D341Med (cell line): ENCODE measurements at places on chromosomes 6 and 20.

DNA sequence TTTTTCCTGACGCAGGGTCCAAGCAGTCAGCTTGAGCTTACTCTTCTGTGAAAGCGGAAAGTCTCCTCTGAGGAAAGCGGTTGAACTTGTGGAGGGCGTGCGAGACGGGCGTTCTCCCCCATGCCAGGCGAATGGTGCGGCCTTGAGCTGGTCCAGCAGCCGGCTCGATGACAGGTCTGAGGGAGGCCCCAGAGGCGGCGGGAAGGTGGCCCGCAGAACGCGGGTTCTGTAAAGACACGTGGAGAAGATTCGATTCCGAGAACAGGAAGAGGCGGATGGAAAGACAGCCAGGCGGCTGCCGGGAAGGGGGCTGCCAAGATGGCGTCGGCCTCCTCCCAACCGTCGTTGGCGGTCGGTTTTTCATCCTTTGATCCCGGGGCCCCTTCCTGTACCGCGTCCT lies 75.6 kb upstream of the TXNDC5 start:
- DNase-seq: no peak

- peak; percentile 72 for DNase-seq
These were observed 250.4 kb downstream of the FOXA2 start for GRCh38 chr20:22333885-22334545.

DNA sequence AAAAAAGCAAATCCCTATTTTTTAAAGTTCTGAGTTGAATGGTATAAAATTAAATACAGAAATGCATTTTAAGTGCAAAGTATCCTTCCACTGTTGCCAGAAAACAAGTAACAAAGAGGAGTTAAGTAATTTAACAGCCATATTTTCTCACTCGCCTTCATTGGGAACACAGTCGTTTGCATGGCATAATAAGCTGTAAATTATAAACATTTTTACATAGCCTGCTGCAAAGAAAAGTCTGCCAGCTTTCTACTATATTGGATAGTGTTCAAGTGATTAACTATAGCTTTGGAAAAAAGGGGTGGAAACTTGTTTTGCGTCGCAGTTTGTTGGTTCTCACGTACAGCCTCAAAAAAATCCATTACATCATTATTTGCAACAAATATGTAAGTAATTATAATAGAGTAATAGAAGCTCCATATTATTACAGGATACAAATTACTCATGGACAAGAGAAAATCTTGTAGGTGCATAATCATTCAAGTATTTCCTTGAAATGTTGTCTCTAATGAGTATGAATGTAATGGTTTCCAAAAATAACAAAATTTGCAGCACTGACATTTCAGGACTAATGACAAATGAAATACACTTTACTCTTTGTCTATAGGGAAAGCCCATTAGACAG lies 139.3 kb downstream of the PDSS2 start:
- no peak for DNase-seq

- DNase-seq: no peak
These were observed 78.2 kb upstream of the EEF1E1 start for GRCh38 chr6:8180327-8181159.

- no peak for DNase-seq
These were observed 5.9 kb downstream of the C6orf58 start for GRCh38 chr6:127582777-127583462.

- no peak for DNase-seq
These were observed 11.8 kb downstream of the HLA-B start for GRCh38 chr6:31345026-31345730.
